ENCODE measurements at places on chromosomes 16 and 17.

DNA sequence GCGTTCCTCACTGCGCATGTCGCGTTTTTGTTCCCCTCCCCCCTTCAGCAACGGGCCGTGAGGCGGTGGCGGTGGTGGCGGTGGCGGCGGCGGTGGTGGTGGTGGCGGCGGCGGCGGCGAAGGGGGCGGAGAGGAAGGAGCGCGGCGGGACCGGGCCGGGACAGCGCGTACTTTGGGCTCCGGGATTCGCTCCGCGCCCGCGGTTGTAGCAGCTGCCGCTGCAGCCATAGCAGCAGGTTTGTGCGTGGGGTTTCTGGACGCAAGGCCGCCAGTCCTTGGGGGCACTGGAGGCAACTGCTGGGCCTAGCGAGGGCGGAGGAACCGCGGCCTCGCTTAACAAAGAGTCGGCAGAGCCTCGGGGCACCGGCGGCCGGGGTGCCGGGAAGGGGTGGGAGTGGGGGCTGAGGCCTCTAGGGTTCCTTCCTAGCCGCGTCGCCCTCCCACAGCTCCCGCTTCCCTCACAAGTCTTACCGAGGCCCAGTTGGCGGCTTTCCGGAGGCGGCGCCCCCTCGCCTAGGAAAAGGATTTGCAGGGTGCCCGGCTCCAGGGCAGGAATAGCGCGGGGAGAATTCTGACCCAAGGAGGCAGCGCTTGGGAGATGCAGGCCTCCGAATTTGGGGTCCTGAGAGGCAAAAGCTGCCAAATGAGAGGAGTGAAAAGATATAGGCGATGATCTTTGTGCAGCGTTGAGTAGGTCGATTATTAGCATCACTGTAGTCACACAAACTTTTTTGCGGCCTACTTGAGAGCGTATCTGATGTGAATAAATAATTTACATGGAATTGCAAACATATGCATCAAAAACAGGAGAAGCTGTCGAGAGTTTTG is at the start of gene DDX42:
DDX42 (plus strand) TSS at position 30 of the 828 bp plus-strand sequence. CDS start 12,880 bp downstream, outside the sequence.
- peak; percentile 24 for DNase-seq

GRCh38 chr16:17230932-17231581 is 239.7 kb downstream of the XYLT1 start:
- no peak for DNase-seq

DNA sequence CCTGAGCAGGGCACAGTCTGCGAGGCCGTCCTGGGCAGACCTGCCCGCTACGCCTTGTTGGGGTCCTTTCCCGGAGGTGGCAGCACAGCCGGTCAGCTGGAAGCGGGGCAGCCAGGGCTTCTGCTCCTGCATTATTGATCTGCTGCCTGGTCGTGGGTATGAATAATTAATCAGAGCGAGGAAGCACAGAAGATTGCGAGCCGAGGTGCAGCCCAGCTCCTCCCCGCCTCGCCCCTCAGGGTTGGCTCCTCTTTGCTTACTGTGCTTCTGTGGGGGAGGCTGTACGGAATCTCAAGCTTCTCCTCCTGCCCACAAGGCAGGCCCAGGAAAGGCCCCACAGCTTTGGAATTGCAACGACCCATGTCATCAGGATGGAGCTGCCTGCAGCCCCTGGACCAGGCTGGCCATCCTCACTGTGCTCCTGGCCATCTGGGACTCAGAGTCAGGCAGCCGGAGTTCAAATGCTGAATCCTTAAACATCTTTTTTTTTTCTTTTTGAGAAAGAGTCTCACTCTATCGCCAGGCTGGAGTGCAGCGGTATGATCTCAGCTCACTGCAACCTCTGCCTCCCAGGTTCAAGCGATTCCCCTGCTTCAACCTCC is 25.6 kb downstream of the TRARG1 start:
- DNase-seq: no peak

DNA sequence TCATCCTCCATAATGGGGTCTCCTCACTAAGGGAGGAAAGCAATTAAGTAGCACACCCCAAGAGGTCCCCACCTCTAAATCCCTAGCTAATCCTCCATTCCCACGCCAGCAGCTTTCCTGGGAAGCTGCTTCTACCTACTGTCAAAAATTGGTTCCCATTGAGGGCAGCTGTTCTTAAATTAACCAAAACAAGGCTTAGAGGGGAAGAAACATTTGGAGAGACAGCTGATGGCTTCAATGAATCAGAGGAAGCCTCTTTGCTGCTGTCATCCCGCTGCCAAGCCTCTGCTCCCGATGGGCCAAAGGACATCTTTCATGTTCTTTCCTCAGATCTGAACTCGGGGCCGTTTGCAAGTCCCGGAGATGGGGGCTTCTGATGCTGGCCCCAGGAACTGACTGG is 26.6 kb downstream of the AIPL1 start:
- DNase-seq: no peak

GRCh38 chr17:17112628-17113200 is 70.5 kb downstream of the MPRIP start:
- no peak for DNase-seq

- no peak for DNase-seq
These were observed 166.0 kb upstream of the GSE1 start for GRCh38 chr16:85446951-85447692.

DNA sequence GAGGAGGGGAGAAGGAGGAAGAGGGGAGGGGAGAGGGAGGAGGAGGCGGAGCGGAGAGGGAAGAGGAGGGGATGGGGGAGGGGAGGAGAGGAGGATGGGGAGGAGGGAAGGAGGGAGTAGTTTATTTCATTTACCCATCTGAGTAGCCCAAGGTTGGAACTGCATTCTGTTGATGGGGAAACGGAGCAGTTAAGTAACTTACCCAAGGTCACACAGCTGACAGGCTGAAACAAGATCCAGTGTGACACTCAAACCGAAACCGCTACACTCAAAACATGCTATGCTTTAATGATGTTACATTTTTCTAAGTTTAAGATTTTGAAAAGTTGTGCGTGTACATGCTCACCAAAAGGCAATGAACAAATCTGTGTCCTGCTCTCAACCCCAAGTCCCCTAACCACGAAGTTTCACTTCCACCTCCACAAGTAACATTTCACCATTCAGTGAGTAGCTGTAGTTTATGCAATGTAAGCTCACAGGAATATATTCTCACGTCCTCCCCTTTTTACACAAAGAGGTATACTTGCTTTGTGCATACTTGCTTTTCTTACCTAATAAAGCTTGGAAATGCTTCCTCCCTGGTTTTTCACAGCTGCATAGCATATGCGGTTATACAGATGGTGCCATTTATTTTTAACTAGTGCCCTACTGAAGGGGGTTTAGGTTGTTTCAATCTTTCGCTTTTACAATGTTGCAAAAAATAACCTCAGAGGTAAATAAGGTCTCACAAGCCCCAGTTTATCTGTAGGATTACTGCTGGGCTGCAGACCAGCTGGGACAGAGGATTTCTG is 275.3 kb downstream of the PARN start:
- no peak for DNase-seq

DNA sequence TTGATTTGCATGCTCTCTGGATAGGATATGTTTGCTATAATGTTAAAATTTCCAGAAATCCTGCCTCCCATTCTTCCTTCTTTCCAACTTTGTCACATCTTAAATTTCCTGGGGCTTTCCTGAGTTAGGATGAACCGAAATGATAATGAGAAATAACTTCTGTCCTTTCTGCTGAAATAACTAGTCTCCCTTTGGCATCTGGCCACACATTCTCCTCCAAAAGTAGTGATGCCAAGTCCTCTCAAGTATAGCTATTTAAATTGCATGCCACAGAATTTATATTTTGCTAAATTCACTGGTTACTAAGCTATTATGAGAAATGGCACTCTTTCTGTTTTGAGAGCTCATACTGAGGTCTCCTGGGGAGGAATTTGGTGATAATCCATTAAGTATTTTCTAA is 30.6 kb downstream of the FAM20A start:
- no peak for DNase-seq

DNA sequence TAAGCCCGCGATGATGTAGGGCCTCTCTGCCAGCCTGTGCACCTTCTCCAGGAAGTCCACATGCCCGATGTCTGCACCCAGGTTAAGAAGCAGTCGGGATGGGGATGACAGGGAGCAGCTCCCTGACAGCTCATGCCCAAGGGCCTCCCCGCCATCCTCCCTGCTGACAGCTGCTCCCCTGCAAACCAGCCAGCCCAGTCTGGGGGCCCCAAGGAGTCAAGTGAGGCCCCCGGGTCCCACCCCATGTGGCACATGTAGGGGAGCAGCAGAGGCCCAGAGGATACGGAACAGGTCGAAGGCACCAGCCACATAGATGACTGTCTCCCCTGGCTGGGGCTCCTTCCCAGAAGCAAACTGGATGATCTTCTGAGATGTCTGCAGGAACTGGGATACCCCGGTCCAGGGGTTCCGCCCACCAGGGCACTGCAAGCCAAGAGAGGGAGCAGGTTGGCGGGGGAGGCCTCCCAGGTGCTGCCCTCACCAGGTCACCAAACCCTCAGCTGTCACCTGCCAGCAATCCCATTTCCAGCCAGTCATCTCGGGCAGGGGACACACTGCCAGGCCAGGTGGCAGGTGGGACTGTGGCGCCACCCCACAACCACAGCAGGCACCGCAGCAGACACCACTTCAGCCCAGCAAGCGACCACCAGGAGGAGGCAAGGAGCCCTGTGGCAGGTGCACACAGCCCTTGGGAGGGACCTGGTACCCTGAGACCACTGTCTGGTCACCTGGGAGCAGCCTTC is 4.6 kb downstream of the PCYT2 start:
- DNase-seq: no peak

GRCh38 chr17:69949496-69949895 is 125.5 kb upstream of the KCNJ16 start:
- DNase-seq: no peak

DNA sequence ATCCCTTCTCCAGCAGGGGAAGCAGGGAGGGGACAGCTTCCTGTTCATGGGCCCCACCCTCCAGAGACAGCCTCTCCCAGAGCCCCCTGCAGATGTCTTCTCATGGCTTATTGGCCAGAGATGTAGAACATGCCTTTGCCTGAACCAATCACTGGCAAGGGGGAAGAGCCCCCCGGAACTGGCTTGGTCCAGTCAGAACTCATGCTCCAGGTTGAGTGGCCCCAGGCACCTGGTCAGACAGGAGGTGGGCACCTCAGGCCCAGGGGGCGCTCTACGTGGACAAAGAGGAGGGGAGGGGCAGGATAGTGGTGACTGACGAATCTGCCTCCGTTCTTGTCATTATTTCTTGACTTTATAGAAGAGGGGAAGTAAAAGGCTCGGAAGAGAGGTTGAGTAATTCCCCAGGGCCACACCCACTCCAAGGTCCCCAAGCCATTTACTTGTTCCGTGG is 23.6 kb downstream of the RAB11FIP4 start:
- DNase-seq: no peak

- peak; percentile 6 for DNase-seq
These were observed 60.5 kb upstream of the ERN1 start for GRCh38 chr17:64190472-64190871.

GRCh38 chr17:43011728-43012472 is 5.3 kb downstream of the IFI35 start:
- DNase-seq: no peak

DNA sequence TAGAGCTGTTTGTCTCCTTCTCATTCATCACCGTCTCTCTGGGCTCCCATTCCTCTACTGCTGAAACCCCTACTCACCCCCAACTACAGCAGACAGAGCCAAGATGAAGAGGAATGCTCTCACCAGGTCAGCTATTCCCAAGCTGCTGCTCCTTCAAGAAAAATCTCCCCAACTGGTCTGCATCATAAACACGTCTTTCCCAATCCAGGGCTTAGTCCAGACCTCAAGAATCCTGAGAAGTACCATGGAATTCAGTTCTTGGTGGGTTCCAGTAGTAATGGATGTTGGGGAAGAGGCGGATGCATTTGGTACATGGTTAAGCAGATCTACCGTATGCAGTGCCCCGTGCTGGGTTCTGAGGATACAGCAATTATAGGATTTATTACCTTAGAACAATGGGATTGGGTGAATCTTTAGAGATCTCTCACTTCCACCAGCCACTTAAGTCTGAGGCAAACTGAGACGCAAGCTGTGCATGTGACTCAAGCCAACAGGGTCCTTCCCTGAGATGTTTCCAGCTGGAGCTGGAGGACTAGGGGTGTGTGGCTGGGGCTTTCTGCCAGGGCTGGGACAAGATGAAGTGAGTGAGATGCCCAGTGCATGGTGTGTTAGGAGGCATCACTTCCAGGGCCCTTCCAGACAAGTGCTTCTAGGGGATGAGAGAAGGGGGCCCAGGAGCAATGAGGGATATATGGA is 232.7 kb upstream of the CDH5 start:
- DNase-seq: no peak

GRCh38 chr17:44591206-44591605 is 33.9 kb downstream of the FZD2 start:
- no peak for DNase-seq

DNA sequence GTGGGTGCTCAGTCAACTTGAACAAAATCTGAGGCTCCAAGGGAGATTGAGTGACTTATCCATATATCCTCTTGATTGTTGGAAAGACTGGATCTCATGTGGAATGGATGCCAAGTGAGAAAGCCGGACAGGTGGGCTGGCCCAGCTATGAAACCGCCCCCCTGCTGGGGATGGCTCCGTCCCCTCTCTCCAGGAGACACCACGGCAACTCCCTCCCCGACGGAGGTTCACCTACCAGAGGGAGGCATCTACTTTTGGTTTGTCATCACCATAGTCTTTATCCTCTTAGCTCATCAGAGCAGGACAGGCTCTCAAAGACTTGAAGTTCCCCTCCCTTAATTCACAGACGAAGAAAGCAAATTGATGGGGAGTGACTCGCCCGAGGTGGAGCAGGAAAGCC is 1.8 kb upstream of the ALG1 start:
- DNase-seq: no peak

GRCh38 chr17:44086364-44087311 is 16.1 kb downstream of the G6PC3 start:
- no peak for DNase-seq

DNA sequence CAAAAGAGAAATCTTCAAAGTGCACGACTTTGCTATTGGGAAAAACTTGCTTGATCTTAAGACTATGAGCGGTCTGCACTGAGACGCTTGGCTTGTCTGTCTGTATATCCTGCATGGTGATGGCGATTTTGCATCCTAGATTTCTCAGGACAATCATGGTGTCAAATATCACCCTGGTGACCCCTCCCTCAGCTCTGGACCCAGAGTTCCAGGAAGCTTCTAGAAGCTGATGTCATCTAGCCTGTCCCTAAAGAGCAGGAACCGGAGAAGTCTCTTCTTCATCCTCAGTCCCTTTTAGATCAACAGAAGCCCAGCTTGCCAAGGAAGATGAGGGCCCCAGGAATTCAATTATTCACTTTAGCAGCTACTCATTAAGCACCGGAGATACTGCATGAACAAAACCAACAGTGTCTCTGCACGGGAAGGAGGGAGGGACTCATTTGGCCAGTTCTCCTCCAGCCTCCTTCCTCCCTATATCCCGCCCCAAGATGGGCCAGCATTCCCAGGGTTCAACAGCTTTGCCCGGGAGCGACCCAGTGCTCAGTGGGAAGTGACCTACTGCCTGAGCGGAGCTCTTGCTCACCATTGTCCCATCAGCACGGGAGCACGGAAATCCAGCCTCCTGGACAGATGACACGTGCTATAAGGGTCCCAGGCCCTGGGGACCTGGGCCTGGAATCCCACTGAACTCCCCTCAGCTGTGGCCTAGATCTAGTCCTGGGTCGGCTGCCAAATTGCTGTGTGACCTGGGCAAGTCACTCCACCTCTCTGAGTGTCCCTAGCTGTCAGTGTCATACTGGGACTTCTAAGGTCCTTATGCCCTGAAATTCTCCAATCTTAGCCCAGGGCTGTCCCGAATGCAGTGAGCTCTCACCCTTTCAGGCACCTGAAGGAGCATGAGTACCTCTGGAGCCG is 3.8 kb downstream of the EMP2 start:
- DNase-seq: no peak

- no peak for DNase-seq
These were observed 43.1 kb upstream of the AMZ2 start for GRCh38 chr17:68204736-68205135.

Data from NCI-H1092 (cell line).